Activated CD8-positive, alpha-beta memory T cell treated with anti-CD3 and anti-CD28 coated beads for 24 hours (primary cell): ENCODE measurements at places on chromosomes 2 and 18.

- no peak for DNase-seq
Measured at GRCh38 chr18:76567835-76568445, 72.9 kb upstream of the ZNF516 start.

- no peak for DNase-seq
Measured at GRCh38 chr2:235623111-235623510, 129.3 kb downstream of the AGAP1 start.

- DNase-seq, result peak; percentile 19
Measured at GRCh38 chr2:113133704-113134598, 6.6 kb downstream of the IL1RN start.

- no peak for DNase-seq
Measured at GRCh38 chr18:69830189-69830588, 117.5 kb downstream of the CD226 start.

DNA sequence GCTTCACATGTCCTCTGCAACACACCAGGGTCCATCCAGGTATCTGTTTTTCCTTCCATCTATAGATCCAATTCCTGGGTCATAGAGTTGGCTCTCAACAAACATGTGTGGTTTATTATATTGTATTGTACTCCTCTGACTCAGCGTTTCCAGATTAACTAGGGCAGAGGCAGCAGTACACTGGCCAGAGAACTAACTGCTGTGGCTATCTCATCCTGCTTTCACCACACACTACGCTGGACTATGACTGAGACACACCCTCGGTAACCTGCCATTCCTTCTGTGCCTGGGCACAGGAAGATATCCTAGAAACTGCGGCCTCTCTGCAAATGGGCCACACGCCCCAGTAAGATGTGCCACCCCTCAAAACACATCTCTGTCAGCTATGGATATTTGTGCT lies 159.8 kb upstream of the STK17B start:
- DNase-seq, result no peak

DNA sequence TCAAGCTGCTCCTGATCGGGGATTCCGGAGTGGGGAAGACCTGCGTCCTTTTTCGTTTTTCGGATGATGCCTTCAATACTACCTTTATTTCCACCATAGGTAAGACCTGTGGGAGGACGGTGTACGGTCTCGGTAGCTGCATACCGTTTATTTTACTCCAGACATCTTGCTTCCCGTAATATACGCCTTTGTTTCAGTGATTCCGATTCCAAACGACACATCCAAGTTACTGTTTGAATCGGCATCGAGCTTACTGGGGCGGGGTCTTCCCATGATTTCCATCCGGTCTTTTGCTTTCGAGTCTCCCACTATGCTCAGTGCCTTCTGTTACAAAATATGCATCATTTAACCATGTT lies 731 bp downstream of the RAB10 start:
- no peak for DNase-seq

DNA sequence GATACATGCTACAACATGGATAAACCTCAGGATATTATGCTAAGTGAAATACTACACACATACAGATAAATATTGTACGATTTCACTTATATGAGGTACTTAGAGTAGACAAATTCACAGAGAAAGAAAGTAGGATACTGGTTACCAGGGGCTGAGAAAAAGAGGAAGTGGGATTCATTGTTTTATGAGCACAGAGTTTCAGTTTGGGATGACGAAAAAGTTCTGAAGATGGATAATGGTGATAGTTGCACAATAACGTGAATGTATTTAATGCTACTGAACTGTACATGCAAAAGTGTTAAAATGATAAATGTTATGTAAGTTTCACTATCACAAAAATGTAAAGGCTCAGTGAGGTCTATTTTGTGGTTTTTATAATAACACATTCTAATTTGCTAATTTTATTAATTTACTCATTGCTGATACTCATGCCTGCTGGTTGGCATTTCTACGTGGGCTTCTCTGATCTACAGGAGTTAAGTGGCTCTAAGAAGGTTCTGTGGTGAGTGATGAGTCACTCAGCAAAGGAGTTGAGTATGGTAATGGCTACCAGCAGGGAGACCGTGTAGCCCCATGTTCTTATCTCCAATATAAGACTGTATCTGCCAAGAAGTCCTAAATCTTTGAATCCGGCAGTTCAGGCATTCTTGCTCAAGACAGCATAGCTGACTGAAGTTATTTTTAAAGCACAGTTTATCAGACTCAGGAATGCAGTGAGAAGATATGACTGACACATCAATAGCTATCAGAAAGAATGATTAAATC lies 41.1 kb downstream of the UPP2 start:
- DNase-seq, result no peak

GRCh38 chr2:151009437-151010175 lies 252.1 kb downstream of the RBM43 start:
- no peak for DNase-seq

- no peak for DNase-seq
Measured at GRCh38 chr2:85400541-85401463, 9.4 kb downstream of the CAPG start.

GRCh38 chr2:131037398-131038257 lies 55.6 kb downstream of the FAM168B start:
- peak; percentile 54 for DNase-seq

GRCh38 chr2:143402451-143402850 lies 273.2 kb downstream of the ARHGAP15 start:
- no peak for DNase-seq

GRCh38 chr18:58241877-58242276 lies 197.9 kb downstream of the NEDD4L start:
- DNase-seq, result no peak

- DNase-seq, result no peak
Measured at GRCh38 chr2:197368412-197368811, 57.8 kb upstream of the ANKRD44 start.

GRCh38 chr18:45254709-45255082 lies 360.6 kb upstream of the SLC14A2 start:
- no peak for DNase-seq

DNA sequence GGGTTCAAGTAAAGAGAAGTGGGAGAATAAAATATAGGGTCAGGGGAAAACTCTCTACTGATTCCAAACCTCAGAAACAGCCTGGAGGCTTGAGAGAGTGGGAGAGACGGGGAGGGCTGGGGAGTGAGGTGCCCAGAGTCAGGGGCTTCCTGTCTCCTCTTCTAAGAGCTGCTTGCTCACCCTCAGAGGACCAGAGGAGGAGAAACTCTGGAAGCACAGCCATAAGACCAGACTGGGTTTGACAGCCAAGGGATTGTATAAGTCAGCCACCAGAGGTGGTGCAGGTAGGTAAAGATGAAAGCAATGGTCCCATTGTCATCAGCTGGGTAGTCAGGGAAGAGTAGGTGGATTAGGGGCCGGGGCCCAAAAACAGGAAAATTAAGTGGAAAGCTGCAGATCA lies 259.4 kb downstream of the TNS1 start:
- DNase-seq, result no peak

GRCh38 chr18:70046207-70046606 lies 98.5 kb upstream of the CD226 start:
- DNase-seq, result no peak

DNA sequence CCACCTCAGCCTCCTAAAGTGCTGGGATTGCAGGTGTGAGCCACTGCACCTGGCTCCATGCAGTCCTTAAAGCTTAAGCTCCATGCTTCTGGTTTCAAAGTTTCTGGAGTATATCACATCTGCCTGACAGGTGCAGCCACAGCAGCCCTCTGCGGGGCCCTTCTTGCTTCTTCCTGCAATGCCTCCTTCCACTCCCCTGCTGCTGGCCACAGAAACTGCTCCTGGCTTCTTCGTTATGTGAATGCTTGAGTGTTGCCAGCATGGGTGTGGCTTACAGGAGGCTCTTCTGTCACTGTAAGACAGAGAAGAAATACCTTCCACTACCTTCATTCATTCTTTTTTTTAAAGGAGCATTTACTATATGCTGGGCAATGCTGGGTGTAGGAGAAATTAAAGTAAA lies 10.1 kb upstream of the CCBE1 start:
- no peak for DNase-seq

DNA sequence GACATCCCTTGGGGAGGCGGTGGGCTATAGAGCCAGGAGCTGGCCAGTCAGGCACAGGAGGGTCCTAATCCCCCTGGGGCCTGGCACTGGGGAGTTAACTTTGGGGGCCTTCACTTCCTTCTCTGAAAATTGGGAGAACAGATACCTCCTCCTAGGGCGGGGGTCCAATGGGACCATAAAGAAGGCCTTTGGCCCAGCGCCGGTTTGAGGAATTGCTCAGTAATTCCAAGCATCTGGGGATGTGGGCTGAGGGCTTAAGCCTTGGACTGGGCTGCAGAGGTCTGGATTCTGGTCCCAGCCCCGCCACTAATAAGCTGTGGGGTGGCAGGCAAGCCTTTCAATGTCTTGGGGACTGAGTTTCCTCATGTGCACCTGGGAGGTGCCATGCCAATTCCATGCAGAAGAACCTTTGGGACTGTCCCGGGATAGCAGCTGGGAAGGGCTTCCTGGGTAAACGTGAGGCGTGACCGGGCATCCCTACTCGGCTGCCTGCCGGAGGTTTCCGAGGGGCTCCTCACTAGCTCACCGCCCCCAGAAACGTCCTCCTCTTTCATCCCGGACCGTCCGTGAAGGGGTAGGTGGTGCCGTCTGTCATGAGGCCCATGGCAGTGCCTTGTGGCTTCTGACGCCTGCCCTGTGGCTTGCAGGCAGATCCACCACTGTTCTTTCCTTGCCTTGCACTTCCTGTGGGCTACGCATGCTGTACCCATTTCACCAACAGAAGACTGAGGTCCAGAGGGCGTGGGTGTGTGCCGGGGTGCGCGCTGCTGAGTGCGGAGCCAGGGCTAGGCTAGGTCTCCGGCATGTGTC lies 67.4 kb upstream of the HPCAL1 start:
- no peak for DNase-seq

- DNase-seq, result peak; percentile 87
Measured at GRCh38 chr2:43225093-43225787, 1.2 kb downstream of the ZFP36L2 start.

- peak; percentile 66 for DNase-seq
Measured at GRCh38 chr2:120261387-120262006, 8.8 kb downstream of the RALB start.

- no peak for DNase-seq
Measured at GRCh38 chr2:172119089-172119488, 16.4 kb upstream of the DLX2 start.
